ENCODE measurements at places on chromosomes 6 and 20.

- DNase-seq, result no peak
These were observed 443.0 kb downstream of the PKHD1 start for GRCh38 chr6:51644426-51644825.

- DNase-seq, result no peak
These were observed 111.9 kb downstream of the FRK start for GRCh38 chr6:115948751-115949150.

DNA sequence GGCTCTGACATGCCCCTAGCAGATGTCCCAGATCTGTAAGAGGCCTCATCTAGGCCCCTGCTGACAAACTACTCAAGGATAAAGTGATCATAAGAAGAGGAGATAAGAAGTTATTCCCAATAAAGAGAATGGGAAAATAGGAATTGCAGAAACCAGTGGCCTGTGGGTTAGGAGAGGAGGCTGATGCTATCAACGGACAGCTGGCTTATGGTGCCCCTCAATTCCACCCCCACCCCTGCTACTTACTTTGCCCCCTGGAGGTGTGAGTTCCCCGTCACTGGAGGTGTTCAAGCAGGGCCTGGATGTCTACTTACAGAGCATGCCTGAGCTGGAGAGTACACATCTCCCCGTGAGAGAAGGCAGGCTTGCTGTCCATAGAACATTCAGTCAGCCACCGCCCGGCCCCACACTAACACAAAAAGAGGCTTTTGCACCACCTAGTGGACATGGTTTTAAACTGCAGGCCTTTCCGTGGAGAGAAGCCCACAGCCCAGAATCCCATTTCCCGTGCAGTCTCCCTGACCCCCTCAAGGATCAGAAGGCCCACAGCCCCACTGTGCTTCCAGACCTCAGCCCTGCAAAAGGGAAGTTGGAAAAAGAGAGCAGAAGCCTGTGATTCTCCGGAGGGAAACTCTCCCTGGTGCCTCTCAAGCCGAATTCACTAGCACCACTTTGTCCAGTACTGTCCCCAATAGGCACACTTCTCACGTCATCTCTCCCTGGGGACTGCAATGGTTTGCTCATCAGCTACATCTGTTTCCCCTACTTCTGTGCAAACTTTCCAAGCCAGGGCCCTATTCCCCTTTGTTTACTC, 23.8 kb upstream of the BNIP5 start:
- peak; percentile 77 for DNase-seq

DNA sequence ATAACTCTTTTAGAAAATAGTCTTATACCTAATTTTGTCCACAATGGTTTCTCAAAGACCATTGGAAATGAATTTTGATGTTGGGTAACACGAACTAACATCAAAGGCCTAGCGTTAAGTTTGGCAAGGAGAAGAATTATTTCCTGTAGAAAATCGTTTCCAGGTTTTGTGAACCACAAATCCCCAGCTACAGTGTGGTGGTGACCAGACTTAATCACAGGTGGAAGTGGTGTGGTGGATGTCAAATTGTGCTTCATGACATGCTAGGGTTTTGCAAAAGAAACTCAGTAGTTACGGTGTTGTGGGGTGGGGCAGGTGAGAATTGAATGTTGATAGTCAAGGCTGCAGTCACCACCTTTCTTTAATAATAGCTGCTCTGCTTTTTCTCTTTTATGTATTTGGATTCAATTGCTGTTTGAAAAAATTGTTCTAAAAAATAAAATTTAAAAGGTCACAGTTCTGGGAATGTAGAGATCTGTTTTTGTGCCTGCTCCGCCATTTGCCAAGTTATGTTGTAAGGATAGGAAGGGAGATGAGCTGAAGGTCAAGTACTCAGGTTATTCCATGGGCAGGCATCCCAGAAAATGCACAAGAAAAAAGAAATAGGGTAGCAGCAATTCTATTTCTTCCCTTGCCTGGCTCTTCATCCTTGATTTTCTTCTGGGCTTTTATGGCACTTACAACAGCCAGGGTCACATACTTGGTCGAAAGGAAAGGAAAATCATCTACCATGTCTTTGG, 83.6 kb downstream of the F13A1 start:
- no peak for DNase-seq

DNA sequence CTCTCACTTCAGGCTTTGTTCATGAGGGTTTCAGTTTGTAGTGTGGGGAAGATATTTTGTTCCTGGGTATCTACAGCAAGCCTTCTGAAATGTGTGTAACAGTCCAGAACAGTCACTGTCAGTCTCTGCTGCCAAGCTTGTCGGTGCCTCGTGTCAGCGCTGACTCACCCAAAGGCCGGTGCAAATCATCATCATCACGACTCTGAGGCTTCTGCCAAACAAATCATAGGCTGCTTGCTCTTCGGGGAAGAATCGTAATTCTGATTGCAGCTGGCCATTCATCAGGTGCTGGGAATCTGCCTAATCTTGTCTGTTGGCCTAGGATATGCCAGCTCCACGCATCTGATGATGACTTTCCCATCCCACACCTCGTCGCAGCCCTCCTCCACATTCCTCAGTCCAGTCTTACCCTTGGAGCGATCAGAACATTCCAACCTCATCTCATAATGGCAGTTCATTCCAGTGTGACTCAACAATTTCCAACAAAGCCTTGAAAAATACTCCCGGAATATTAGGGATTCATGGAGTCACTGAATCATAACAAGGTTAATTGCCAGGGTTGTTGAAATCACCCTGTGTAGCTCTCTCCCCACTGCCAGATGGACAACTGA, 40.9 kb downstream of the ALDH8A1 start:
- DNase-seq, result peak; percentile 99

DNA sequence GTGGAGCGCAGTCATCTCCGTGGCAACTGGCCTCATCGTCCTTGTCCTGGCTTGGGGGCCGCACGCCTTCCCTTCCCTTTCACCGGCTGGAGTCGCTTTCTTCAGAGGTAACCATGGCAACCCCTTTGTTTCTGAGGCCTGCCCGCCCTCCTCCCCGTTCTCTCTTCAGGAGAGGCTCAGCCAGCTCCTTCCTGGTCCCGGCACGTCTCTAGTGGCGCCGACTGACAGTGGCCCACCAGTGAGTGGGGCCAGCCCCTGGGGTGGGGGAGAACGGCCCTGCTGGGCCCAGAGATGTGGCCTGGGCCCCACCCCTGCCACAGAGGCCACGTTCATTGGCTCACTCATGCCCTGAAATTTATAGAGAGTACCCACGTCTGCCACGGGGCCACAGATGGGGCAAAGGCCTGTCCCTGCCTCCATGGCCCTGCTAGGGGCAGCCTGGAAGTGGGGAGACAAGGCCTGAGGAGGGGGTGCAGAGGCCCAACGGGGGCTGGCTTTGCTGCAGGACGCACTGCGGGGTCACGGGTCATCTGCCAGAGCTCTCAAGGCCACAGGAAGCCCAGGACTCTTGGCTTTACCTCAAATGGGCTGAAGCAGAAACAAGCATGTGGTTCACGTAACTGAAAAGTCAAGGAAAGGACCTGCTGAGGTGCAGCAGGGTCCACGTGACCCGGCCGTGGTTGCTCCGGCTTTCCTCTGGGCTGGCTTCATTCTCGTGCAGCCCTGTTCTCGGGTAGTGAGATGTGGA, 1.4 kb upstream of the OSBPL2 start:
- DNase-seq, result no peak
